ENCODE measurements at places on chromosomes 3 and 15.

DNA sequence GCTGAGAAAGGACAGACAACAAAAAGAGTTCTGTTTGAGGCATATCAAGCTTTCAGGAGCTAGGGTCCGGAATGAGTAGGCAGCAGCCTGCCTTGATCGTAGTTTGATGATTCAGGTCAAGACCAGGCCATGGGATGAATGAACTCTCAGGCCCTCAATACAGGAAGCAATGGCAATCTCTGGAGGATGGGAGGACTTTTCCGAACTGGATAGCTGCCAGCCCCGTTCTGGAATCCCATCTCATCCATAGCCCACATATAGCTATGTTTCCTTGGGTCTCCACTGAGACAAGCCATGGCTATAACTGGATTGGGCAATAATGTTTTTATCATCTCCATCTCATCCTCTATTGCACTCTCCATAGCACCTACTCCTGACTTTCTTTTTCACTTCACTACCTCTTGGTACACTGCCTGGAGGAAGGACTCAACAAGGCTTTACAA, 12.8 kb downstream of the AHSG start:
- H3K27ac ChIP-seq, result no peak overlapping the region
- no peak for DNase-seq
- H3K27me3 ChIP-seq, result no peaks in the 10 kb centered on the region
- no peak overlapping the region for H3K4me3 ChIP-seq

GRCh38 chr3:100825574-100825973, 116.3 kb downstream of the TFG start:
- H3K27me3 ChIP-seq, result no peaks in the 10 kb centered on the region
- no peak overlapping the region for H3K27ac ChIP-seq
- H3K4me3 ChIP-seq, result no peak overlapping the region
- no peaks in the 10 kb centered on the region for H3K4me1 ChIP-seq

DNA sequence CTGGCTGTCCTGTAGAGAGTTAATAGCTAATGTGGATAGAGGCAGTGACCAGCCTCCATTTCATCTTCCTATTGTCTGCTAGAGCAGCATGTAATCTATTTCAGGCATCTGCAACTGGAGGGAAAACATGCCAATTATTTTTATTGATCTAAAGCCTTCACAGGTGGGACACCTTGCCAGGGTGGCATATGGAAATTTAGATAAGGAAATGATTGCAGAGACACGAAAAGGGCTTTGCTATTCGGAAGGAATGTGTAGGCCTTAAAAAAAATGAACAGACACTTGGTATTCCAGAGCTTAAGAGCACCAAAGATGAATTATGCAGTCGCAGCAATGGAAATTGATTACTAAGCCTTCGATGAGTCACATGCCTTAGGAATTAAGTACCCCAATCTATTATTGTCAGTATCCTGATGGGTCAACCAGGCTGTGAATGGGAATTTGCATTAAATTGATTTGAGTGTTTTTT, 454.7 kb downstream of the SQOR start:
- H3K4me1 ChIP-seq, result no peaks in the 10 kb centered on the region
- H3K27me3 ChIP-seq, result no peaks in the 10 kb centered on the region
- no peak overlapping the region for H3K27ac ChIP-seq
- H3K4me3 ChIP-seq, result no peak overlapping the region
- no peaks in the 10 kb centered on the region for H3K36me3 ChIP-seq

GRCh38 chr15:38129531-38130204, 123.0 kb upstream of the SPRED1 start:
- peaks cover 45% of the 10 kb centered on the region for H3K4me1 ChIP-seq
- H3K27ac ChIP-seq, result peak overlapping the region; percentile 81
- DNase-seq, result peak; percentile 63
- no peaks in the 10 kb centered on the region for H3K36me3 ChIP-seq

GRCh38 chr15:39362821-39363561, 217.9 kb upstream of the THBS1 start:
- H3K4me1 ChIP-seq, result peaks cover 15% of the 10 kb centered on the region

GRCh38 chr3:42822828-42823227, 13.6 kb downstream of the ACKR2 start:
- no peak overlapping the region for H3K4me3 ChIP-seq
- no peaks in the 10 kb centered on the region for H3K4me1 ChIP-seq
- no peak overlapping the region for H3K27ac ChIP-seq

DNA sequence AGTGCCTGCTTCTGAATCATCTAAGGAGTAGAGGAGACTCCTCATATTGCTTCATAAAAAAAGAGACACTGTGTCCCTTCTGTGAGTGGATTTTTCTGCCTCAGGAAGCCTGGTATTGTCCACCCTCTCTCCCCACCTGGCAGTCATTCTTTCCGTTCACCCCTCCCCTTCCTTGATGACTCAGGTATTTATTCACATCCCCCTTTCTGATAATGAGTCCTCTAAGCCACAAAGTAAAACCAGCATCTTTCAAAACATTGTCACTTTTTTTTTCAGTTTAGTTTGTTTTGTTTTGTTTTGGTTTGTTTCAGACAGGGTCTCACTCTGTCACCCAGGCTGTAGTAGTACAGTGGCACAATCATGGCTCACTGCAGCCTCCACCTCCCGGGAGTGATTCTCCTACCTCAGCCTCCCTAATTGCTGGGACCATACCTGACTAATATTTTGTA, 65.2 kb upstream of the UBE2E1 start:
- H3K4me1 ChIP-seq, result peaks cover 9% of the 10 kb centered on the region
- no peak overlapping the region for H3K4me3 ChIP-seq
- no peaks in the 10 kb centered on the region for H3K36me3 ChIP-seq
- no peak overlapping the region for H3K27ac ChIP-seq
- H3K27me3 ChIP-seq, result no peaks in the 10 kb centered on the region

- no peaks in the 10 kb centered on the region for H3K4me1 ChIP-seq
- no peak overlapping the region for H3K27ac ChIP-seq
- no peak overlapping the region for H3K4me3 ChIP-seq
- H3K36me3 ChIP-seq, result no peaks in the 10 kb centered on the region
- no peak for DNase-seq
These were observed 17.5 kb upstream of the NMD3 start for GRCh38 chr3:161203485-161204098.

- peaks cover 5% of the 10 kb centered on the region for H3K4me1 ChIP-seq
- no peaks in the 10 kb centered on the region for H3K36me3 ChIP-seq
- no peaks in the 10 kb centered on the region for H3K27me3 ChIP-seq
- H3K27ac ChIP-seq, result no peak overlapping the region
These were observed 33.8 kb upstream of the FAH start for GRCh38 chr15:80118956-80119355.

GRCh38 chr3:100697172-100697571, 12.1 kb upstream of the TFG start:
- H3K27ac ChIP-seq, result no peak overlapping the region
- H3K4me3 ChIP-seq, result no peak overlapping the region
- no peaks in the 10 kb centered on the region for H3K36me3 ChIP-seq
- H3K27me3 ChIP-seq, result no peaks in the 10 kb centered on the region
- no peaks in the 10 kb centered on the region for H3K4me1 ChIP-seq

GRCh38 chr15:97171556-97171955, 788.9 kb upstream of the ARRDC4 start:
- H3K27ac ChIP-seq, result no peak overlapping the region
- no peaks in the 10 kb centered on the region for H3K4me1 ChIP-seq
- no peak overlapping the region for H3K4me3 ChIP-seq

- H3K4me3 ChIP-seq, result no peak overlapping the region
- H3K4me1 ChIP-seq, result no peaks in the 10 kb centered on the region
- no peak for DNase-seq
- H3K27me3 ChIP-seq, result no peaks in the 10 kb centered on the region
These were observed 297.2 kb downstream of the ARPP21 start for GRCh38 chr3:35936571-35936970.

GRCh38 chr15:58951388-58952007, 18.0 kb upstream of the SLTM start:
- no peaks in the 10 kb centered on the region for H3K27me3 ChIP-seq
- H3K36me3 ChIP-seq, result no peaks in the 10 kb centered on the region
- no peak overlapping the region for H3K4me3 ChIP-seq
- no peak for DNase-seq
- H3K27ac ChIP-seq, result no peak overlapping the region

GRCh38 chr3:148318240-148318639, 379.5 kb upstream of the AGTR1 start:
- H3K4me1 ChIP-seq, result no peaks in the 10 kb centered on the region
- no peak overlapping the region for H3K4me3 ChIP-seq
- H3K36me3 ChIP-seq, result no peaks in the 10 kb centered on the region
- no peak for DNase-seq
- H3K27me3 ChIP-seq, result no peaks in the 10 kb centered on the region
- no peak overlapping the region for H3K27ac ChIP-seq

DNA sequence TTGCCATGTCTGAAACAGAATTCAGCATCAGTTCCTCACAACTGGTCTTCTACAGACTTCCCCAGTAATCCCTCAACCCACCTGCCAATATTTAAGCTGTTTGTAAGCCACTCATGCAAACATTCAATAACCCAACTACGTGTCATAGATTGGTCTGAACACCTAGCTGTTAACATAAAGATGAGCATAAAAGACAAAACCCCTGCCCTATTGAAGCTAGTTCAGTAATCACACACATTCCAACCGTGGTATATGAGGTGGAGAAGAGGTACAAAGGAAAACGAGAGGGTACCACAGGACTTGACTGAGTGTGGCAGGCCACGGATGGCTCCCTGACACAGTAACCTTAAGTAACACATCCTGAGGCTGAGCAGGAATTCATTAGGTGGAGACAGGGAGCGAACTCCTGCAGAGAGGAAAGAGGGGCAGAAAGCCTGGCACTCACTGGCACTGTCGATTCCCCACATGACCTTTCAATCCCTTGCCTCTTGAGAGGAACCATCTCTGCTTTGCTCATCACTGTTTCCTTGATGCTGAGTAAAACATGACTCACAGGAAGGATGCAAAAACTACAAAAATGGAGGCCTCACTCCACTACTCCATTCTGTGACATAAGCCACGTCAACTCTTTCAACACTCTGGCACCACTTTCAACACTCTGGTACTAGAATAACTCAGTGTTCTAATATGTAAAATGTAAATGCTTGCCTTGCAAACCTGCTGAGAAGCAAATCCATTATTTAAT, 31.3 kb downstream of the RPN1 start:
- no peaks in the 10 kb centered on the region for H3K27me3 ChIP-seq
- peaks cover 56% of the 10 kb centered on the region for H3K4me1 ChIP-seq
- no peak overlapping the region for H3K4me3 ChIP-seq
- no peak for DNase-seq
- H3K36me3 ChIP-seq, result peaks cover 53% of the 10 kb centered on the region
- H3K27ac ChIP-seq, result no peak overlapping the region

GRCh38 chr3:51123531-51123930, 261.6 kb upstream of the MANF start:
- no peaks in the 10 kb centered on the region for H3K4me1 ChIP-seq
- no peak overlapping the region for H3K27ac ChIP-seq
- no peak for DNase-seq
- H3K36me3 ChIP-seq, result no peaks in the 10 kb centered on the region

DNA sequence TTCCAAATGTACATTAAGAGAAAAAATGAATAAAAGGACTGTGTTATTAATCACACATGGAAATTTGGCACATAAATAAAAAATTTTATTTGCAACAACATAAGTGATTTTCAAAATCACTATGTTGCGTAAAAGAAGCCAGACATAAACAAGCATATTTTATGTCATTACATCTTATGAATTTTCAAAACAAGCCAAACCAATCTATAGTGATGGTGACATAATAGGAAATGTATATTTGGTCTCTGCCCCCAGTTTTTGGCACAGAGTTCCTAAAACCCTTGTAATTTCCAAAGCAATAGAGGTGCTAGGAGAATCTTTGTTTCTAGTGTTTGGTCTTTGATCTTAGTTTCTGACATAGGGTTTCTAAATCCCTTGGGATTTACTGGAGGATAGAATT, 543.3 kb downstream of the ZBBX start:
- DNase-seq, result no peak
- no peak overlapping the region for H3K4me3 ChIP-seq
- no peaks in the 10 kb centered on the region for H3K36me3 ChIP-seq

GRCh38 chr3:29718661-29719065, 437.8 kb downstream of the RBMS3 start:
- H3K27ac ChIP-seq, result no peak overlapping the region
- no peaks in the 10 kb centered on the region for H3K27me3 ChIP-seq
- no peak for DNase-seq
- H3K4me1 ChIP-seq, result no peaks in the 10 kb centered on the region
- no peak overlapping the region for H3K4me3 ChIP-seq

GRCh38 chr15:87739866-87740265, 516.7 kb downstream of the NTRK3 start:
- no peak overlapping the region for H3K27ac ChIP-seq
- no peak overlapping the region for H3K4me3 ChIP-seq
- DNase-seq, result no peak
- H3K27me3 ChIP-seq, result no peaks in the 10 kb centered on the region

DNA sequence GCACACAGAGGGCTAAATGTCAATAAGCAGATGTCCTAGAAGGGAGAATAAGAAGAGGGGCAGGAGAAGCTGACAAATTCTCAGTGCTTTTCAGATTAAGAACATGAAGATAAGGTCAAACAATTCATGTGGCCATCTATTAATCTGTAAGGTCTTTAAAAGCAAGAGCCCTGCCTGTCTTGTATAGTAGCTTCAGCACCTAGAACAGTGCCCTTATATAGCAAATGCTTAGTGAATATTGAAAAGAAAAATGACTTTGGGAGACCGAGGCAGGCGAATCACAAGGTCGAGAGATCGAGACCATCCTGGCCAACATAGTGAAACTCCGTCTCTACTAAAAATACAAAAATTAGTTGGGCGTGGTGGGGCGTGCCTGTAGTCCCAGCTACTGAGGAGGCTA, 18.1 kb downstream of the SNTN start:
- H3K27me3 ChIP-seq, result no peaks in the 10 kb centered on the region
- H3K4me3 ChIP-seq, result no peak overlapping the region
- DNase-seq, result no peak
- H3K4me1 ChIP-seq, result no peaks in the 10 kb centered on the region

DNA sequence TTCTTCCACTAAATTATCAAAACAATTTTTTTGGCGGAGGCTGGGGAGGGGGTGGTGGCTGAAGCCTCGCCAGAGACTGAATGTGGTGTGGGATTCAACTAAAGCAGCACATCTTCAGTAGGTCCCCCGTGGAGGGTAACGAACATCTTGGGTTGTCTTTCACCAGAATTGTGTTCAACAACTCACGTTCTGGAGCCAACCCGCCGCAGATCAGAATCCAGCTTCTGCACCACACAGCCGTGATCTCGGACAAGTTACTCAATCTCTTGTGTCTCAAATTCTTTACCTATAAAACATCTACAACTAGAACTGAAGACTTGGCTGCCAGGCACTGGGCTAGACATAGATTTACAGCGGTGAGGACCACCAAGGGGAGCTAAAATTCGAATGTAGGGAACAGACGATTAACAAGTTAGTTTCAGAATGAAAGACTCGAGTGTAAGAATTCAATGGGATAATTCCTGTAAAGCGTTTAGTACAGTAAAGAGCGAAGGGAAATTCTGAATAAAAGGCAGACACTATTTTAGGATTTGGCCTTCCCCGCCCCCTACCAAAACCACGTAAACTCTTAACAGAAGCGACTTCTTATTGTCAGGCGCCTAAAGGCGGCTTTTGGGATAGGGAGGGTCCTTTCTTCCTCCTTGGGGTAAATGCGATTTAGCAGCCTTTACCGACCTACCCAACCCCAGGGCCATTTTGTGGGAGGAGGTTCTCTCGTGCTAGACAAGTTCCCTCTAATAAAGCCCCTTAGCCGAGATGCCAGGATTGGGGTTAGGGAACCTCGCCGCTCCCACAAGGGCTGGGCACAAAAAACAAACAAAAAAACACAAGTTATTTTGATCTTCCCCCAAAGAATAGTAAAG, 697 bp upstream of the RAB5A start:
- DNase-seq, result no peak
- H3K4me1 ChIP-seq, result peaks cover 18% of the 10 kb centered on the region
- no peaks in the 10 kb centered on the region for H3K27me3 ChIP-seq
- no peaks in the 10 kb centered on the region for H3K36me3 ChIP-seq

All from tibial nerve (tissue), 4 donors.